ENCODE measurements at places on chromosomes 2 and 18.

DNA sequence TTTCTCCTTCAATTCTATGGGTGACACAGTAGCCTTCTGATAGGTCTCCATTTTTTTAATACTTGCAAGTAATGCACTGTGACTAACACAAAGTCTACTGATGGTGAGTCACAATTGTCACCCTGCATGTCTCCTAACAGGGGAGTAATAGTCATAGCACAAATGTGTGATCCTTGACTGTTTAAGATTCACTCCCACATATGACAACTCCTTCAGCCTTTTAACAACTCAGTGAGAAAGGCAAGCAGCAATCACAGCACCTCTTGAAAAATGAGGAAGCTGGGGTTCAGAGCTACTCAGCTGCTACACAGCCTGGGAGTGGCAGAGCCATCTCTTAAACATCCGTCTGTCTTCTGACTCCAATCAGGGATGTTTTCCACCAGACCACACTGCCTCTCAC, 63.8 kb downstream of the EHD3 start:
- DNase-seq, result no peak

DNA sequence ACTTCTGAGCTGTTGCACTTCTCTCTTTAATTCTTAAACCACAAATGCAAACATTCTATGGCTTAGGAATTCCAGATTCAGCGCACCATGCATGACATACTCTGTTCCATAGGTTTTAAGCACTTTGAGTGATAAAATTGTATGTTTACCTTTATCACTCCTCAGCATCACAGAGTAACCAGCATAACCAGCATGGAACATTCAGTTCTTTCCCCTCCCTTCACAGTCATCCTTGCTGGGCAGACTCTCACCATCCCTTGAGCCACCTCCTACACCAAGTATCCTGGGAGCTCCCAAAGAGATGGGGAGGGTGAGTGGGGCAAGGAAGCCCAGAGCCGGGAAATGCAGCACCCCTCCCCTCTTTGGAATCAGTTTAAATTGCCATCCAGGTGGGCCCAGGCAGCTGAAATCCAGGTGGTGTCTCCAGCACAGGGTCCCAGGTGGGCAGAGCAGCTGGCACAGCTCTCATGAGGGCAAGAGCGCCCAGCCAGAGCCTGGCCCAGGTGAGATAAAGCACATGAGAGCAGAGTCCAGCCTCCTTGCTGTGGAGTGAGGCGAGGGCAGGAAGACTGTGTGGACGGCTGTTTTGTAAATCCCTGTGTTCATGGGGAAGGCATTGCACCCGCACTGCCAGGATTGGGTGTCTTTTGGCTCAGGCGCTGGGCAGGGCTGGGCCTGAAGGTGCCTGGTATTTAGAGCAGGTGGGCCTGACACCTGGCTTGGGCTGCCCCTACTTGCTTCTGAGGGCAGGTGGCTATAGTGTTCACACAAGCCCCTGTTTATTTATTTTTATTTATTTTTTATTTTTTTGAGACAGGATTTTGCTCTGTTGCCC, 36.8 kb downstream of the LAMA3 start:
- DNase-seq, result no peak

- DNase-seq, result no peak
These were observed 81.5 kb upstream of the RMDN2 start for GRCh38 chr2:37843556-37843955.

GRCh38 chr18:75106746-75107145, 102.2 kb downstream of the PTGR3 start:
- DNase-seq, result no peak

GRCh38 chr2:68319398-68320117, at the start of gene CNRIP1:
Gene CNRIP1, minus strand, starts transcription at chr2:68319949. Its CDS starts 549 bp downstream, at chr2:68319400.
- DNase-seq, result peak; percentile 38

GRCh38 chr2:152686321-152686720, 30.9 kb downstream of the PRPF40A start:
- DNase-seq, result no peak

Measured in mesothelial cell of epicardium (in vitro differentiated cells).